ENCODE measurements at places on chromosomes 11 and 22.

GRCh38 chr11:78853521-78853920 is 278.9 kb upstream of the NARS2 start:
- no peak for DNase-seq

- peak; percentile 69 for DNase-seq
Measured at GRCh38 chr22:38132136-38132535, 21.7 kb upstream of the BAIAP2L2 start.

DNA sequence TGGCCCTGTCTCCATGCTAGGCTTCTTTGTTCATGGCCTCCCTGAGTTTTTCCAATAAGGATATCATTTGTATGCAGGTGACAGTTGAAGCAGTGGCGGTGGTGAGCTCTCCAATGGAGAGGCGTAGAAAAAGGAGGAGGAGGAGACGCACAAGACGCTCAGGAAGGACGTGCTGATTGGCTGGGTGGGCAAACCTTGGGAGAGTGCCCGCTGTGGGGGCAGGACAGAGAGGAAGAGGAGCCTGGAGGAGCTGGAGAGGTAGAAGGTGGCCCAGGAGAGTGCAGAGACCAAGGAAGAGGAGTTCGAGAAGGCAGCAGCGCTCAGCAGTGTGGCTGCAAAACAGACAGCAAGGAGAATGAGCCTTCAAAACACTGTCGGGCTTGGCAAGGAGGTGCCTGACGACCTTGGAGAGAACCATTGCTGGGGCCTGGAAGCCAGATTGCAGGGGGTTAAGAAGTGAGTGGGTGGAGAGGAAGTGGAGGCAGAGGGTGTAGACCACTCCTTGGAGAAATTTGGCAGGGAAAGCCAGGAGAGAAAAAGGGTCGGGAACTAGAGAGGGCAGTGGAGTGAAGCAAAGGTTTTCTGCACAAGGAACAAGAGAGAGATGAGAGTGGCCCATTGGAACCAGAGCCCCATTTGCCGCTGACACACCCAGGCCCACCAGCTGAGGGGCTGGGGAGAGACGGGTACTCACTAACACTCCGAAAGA is 7.5 kb downstream of the CLCF1 start:
- DNase-seq = peak; percentile 39

- DNase-seq = no peak
Measured at GRCh38 chr11:63843041-63843440, 4.1 kb downstream of the MARK2 start.

DNA sequence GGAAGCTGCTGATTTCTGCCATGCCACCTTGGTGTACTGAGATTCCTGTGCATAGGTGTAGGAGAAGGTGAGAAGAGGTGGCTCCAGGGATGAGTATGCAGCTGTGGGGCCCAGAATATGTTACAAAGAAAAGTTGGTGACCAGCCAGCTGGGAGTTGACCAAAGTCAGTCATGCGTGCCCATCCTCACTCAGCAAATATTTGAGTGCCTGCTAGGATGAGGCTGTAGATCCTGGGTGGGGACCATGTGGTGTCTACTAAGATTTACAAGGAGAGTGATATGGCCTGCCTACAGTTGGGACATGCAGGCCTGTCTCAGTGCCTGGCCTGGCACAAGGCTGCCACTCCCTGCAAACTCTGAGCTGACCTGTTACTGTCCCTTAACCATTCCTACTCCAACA is 19.4 kb downstream of the RNF185 start:
- DNase-seq = no peak

- DNase-seq = no peak
Measured at GRCh38 chr11:105456950-105457349, 152.9 kb upstream of the GRIA4 start.

DNA sequence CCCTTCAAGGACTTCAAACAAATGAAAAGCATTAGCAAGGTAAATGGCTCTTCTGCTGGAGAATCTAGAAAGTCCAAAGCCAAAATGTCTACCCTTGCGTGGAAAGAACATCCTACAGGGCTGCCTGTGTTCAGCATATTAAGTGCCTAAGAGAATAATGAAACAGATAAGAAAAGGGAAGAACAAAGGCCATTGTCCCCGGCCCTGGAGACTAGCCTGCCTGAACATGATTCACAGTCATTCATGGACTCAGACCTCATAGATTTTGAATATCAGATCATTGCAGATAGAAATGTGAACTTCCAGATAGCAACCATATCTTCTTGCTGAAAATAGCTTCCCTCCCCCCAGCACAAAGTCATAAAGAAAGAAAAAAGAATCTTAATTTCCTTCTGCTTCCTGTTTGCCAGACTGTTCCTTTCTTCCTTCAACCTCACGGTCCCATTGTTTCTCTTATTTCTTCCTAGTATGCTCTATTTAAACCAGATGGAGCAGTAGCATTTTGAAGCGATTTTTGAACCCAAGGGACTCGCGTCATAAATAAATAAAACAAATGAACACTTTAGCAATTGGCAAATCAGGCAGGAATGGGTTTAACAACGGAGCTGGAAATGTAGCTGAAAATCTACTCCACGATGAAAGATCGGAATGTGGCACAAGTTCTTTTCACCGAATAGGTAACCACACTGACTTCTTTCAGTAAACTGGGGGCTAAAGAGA is 408.2 kb upstream of the CCDC90B start:
- no peak for DNase-seq

DNA sequence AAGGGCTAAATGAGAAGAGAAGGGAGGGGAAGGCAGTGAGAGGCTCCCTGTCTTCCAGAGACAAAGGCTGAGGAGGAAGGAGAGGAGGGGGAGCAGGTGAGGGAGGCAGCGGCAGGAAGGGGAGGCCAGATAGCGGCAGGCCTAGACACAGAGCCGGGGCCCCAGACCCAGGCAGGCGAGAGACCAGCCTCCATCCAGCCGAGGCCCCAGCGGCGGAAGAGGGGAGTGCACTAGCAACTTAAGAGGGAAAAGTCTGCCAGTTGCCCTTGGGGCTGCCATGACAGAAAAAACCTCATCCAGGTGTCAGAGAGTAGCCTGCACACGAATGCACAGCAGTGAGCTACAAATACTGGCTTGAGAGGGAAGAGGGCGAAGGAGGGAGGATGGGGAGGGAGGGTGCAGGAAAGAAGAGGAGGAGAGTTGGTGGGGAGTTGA is 46.7 kb downstream of the IGLL1 start:
- DNase-seq = peak; percentile 63

DNA sequence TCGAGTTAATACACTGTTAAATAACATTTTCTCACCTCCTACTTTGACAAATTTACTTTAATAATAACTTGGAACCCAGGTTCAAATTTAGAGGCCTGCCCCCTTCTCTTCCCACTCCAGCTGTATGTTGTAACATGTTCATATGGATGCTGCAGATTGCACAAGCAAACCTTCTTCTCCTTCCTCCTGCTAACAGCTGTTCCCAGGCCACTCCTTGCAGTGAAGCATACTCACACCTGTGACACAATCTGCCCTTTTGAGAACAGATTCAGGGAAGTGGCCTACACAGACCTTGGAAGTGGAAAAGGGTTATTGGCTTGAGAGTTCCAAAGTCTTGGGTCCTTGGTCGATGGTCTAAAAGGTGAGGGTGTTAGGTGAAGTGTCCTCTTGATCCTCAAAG is 131.9 kb downstream of the TEAD1 start:
- no peak for DNase-seq
